ENCODE measurements at places on chromosomes 12 and 14.

DNA sequence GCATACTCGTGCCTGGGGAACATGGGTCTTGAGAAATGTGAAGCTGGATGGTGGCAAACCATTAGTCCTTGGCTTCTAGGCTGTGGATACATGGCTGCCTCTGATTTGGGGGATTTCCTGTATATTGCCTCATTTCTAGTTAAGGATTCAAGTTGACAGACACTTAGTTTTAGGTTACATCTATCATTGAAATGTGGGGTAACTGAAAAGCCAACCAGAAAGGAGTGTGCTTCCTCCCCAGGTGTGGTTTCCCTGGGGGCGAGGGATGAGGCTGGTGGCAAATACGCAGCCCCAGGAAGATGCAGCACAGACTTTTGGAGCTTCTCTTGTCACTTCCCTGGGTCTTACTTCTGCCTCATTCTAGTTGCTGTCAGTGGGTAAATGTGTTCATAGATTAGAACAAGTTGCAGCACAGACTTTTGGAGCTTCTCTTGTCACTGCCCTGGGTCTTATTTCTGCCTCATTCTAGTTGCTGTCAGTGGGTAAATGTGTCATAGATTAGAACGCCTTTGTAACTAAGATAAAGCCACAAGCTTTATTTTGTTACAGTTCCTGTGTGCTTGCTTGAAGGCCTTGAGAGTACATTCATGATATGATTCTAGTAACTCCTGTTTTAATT is 85.1 kb downstream of the BORCS5 start:
- no peak for DNase-seq

DNA sequence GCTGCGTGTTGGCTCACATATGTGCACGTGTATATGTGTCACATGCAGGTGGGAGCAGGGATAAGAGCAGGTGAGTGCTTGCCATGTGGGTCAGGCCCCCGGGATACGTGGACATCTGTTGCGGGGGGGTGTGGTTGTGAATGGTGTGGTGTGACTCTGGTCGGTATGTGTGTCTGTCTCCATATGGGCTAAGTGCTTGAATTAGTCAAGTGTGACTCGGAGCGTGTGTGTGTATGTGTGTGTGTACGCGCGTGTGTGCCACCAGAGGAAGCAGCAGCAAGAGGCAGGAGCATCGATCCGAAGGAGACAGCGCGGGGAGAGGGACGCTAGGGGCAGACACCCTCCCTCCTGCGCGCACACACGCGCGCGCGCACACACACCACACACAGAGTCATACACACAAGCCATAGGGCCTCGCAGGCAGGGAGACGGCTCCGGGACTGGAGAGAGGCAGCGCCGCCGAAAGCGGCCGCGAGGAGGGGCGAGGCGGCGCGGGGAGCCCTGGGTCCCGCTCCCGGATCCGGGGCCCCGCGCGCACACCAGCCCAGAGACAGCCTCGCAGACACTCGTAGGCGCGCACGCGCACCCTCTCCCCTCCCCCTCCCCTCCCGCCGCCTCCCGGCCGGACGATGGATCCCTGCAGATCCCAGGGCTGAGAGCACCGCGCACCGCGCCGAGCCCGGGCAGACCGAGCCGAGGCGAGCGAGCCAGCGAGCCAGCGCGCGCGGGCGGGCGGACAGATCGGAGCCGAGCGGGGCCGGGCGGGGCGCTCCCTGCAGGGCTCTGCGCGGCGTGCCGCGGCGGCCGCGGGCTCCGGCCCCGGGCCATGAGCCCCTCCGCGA is at the start of gene ASIC1:
ASIC1 (plus strand) TSS at position 597 of the 842 bp plus-strand sequence. CDS start 1,171 bp downstream, outside the sequence.
- DNase-seq, result peak; percentile 77

DNA sequence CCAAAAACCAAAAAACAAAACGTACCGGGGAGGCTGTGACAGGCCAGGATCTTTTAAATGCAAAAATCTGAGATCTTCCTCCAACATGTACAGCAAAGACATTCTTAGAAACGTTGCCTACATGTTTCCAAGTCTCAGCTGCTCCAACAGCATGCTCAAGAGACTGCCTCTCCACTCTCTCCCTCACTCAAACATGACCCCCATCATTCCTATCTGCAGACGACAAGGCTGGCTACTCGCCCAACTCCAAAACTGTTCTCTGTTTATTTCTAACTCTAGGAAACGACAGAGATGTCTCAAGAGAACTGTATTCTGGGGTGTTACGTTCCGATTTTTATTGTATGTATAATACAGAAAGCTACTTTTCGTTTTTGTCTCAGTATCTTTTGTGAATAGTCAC is 57.5 kb upstream of the TMCC3 start:
- DNase-seq, result no peak

- peak; percentile 41 for DNase-seq
Observed at GRCh38 chr12:95204141-95204866, 13.0 kb downstream of the FGD6 start.

DNA sequence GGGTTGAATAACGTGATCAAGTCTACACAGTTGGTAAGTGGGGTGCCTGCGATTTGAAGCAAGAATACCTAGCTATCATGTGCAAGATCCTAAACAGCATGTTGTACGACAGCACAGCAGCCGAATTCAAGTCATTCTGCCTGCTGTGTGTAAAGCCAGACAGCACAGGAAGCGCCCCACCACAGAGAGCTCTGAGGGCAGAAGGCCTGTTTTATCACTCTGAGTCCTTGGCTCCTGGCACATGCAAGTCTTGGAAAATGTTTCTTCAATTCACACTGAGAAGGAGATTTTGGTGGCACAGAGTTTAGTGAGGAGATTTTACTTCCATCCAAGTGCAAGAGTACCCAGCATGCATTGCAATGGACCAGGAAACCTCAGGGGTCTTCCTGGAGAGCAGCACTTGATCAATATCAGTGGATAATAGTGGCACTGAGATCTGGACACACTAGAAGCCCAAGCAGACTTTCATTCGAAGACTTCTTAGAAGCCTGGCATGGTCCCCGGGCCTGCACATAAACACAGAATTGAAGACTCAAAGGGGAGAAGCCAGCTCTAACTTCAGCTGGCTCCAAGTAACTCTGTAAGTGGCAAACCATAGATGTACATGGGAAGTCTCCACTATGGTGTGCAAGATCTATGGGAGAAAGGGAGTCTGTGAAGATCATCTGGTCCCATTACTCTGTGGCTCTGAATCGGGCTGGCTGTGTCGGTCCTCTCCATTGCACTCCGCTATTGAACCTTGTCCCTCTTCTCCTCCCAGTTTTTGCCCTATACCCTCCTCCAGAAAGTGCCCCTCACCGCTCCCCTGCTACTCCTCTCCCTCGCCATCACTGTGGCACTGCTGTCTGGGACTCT is 1.5 kb upstream of the KRT1 start:
- no peak for DNase-seq

- DNase-seq, result peak; percentile 21
Observed at GRCh38 chr14:76051717-76052465, 66.3 kb downstream of the IFT43 start.

- DNase-seq, result no peak
Observed at GRCh38 chr12:99066726-99067125, 421.6 kb downstream of the APAF1 start.

DNA sequence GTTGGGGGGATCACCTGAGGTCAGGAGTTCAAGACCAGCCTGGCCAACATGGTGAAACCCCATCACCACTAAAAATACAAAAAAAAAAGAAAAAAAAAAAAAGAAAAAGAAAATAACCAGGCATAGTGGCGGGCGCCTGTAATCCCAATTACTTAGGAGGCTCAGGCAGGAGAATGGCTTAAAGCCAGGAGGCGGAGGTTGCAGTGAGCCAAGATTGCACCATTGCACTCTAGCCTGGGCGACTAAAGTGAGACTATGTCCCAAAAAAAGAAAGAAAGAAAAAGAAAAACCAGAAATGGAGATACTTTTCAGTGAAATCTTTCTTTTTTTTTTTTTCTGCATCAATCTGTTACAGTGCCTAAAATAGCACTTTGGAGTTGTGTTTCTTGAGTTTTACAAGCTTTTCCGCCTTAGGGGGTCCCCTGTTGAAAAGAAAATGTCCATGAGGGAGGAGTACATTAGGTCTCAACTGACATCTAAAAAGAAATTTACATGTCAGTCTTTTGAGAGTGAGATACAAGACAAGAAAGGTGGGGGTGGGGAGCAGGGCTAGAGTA is 82.9 kb upstream of the VASH1 start:
- DNase-seq, result no peak

- DNase-seq, result no peak
Observed at GRCh38 chr12:122062832-122063693, 15.5 kb upstream of the MLXIP start.

- DNase-seq, result no peak
Observed at GRCh38 chr12:46948936-46949545, 123.2 kb upstream of the SLC38A4 start.

DNA sequence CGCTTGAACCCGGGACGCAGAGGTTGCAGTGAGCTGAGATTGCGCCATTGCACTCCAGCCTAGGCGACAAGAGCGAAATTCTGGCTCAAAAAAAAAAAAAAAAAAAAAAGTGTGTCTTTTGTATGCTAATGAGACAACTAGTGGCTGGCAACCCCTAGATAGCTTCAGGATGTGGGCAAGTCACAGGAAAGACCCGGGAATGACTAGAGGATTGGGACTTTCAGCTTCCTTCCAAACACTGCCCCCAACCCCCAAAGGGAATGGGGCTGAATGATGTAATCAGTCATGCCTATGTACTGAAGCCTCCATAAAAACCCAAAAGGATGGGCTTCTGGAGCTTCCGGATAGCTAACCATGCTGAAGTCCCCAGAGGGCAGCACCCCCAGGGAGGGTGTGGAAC is 28.6 kb downstream of the USP44 start:
- no peak for DNase-seq

DNA sequence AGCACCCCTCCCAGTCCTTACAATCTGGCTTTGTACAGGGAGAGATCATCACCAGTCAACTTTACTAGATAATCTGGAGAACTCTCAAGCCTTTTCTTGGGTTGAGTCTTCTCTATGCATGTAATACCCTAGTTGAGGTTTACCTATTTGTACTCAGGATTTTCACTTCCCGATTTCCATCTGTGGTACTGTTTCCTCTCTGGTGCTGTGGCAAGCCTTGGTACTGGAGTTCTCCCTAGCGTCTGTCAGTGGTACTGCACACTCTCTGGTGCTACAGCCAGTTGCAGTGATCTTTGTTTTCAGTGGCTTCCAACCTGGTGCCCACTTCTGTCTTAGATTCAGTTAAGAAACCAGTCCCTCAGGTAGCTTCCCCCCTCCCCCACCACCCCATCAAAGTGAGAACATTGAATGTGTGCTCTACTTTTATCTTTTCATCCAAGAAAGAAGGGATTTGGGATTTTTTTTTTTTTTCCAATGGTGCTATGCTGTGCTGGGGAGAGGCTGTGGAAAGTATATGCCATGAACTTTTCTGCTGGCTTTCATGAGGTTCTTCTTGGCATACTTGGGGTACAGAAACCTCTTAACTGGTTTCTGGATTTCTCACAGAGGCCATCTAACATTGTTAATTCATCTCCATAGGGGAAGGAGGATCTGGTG is 69.4 kb upstream of the EVL start:
- peak; percentile 83 for DNase-seq

GRCh38 chr12:88638388-88638787 is 58.1 kb upstream of the KITLG start:
- DNase-seq, result no peak

GRCh38 chr12:23049180-23049579 is 424.2 kb downstream of the ETNK1 start:
- no peak for DNase-seq

- no peak for DNase-seq
Observed at GRCh38 chr12:112183141-112184021, 58.0 kb downstream of the TRAFD1 start.

DNA sequence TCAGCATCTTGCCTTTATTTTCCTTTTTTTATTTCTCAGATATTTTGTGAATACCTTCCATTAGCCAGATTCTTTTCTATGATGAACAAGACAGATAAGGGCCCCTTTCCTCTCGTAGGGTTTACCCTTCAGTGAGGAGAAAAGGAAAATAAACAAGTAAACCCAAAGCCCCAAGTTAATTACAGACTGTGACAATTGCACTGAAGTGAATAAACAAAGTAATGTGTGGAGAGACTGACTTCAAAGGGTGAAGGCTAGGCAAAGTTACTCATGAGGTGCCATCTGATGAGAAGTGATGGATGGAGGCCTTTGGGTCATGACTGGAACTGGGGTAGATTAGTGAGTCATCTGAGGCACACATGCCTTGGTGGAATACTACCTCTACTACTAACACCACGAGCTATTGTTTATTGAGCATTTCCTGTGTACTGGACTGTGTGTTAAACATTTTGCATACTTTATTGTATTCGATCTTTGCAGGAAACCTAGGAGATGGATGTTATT is 143.4 kb upstream of the PRICKLE1 start:
- DNase-seq, result no peak

DNA sequence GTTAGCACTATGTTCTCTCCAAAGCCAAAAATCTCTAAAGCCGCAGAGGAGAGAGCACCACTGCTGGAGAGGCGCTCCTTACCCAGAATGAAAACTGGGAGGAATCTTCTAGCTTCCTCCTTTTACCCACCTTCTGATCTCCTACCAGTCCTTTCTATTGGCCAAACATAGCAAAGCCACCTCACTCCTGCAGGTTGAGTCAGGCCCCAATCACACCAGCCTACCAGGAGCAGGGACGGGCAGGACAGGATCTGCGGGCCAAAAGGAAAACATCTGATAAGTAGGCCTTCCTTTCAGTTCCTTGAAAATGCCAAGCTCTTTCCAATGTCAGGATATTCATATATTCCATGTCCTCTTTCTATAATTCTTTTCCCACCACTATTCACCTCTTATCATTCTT is 197.7 kb upstream of the CNOT2 start:
- DNase-seq, result no peak

- DNase-seq, result no peak
Observed at GRCh38 chr14:52077256-52077979, 8.6 kb upstream of the NID2 start.

DNA sequence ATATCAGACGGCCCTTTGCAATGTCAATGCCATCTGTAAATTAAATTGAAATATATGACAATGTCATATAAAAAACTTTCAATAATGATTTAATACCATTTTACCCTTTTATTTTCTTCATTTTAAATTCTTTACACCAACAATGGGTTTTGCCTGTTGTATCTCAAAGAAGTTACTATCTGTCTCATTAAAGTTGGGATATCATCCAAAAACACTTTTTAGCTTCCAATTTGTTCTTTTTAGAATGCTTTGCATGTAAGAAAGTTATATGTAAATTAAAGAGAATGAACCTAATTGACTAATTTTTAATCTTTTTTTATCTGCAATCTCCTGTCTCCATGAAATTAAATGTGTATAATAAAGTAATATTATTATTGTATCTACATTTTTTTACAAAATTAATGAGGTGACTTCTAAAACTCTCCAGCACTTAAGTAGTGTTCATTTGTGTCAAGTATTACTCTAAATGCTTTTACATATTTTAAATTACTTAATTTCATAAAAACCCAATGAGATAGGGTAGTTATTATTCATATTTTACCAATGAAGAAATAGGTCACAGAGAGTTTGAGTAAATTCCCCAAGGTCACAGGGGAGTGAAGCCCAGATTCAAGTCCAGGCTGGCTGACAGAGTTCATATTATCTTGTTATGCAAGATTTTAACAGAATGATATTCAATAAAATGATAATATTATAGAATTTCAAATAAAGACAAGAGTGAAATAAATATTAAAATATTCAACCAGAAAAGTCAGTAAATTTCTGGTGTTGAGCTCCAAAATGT is 673.0 kb upstream of the FLRT2 start:
- DNase-seq, result no peak
